Ureter (tissue), 1 donor: ENCODE measurements at places on chromosomes 13 and 19. TPM values are rescaled to one million over a fixed set of nuclear protein-coding genes. Genes with fewer than 3 reads are reported as not detected.

Gene NR2C2AP
- 24.1 TPM for total RNA-seq

Gene HSH2D
- 10.6 TPM for total RNA-seq

Gene ZNF600
- 23.0 TPM for total RNA-seq

Gene MBD3L2B
- total RNA-seq: not detected

Gene COPE
- total RNA-seq: 149 TPM

Gene FCAR
- 0.39 TPM for total RNA-seq

Gene GFY
- total RNA-seq: not detected

Gene C19orf85
- not detected for total RNA-seq

Gene ZIK1
- 8.1 TPM for total RNA-seq

Gene CD320
- total RNA-seq: 24.3 TPM

Gene ZNF555
- total RNA-seq: 7.8 TPM

Gene C19orf67
- total RNA-seq: not detected

Gene MTUS2
- total RNA-seq: 5.1 TPM

Gene DAPK3
- 53.0 TPM for total RNA-seq

Gene PTGIR
- 3.5 TPM for total RNA-seq

Gene SLITRK1
- total RNA-seq: not detected

Gene TECR
- total RNA-seq: 104 TPM

Gene ERICH6B
- total RNA-seq: not detected

Gene KL
- 3.6 TPM for total RNA-seq

Gene KCTD12
- 56.0 TPM for total RNA-seq

Gene NXNL1
- total RNA-seq: not detected

Gene THAP8
- total RNA-seq: 3.8 TPM

Gene TNFSF13B
- total RNA-seq: 3.7 TPM

Gene CDX2
- not detected for total RNA-seq
